ENCODE measurements at places on chromosomes 13 and 19.

DNA sequence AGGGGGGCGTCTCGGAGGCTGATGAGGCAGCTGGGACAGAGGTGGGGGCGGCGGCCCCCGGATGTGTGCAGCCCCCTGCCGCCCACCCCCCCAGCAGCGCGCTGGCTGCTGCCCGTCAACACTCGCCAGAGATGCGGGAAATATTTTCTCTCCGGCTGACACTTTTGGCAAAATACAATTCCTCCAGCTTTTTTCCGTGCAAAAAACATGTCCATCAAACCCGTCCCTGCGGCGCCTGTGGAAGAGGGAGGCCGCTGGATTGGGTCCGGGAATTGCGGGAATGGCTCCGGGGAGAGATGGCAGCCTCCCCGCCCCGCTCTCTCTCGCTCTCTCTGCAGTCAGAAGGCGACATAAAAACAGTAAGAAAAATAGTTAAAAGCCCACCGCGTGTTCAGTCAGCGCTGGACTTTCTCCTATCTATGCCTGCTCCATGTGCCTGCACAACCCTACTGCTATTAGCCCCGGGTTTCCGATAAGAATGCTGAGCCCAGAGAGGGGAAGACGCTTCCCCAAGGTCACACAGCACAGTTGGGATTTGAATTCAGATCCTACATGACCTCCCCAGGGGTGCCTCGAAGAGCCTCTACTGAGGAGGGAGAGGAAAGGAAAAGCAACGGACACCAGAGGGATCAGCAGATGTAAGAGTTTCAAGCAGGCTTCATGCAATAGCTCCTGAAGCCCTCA is 23.2 kb downstream of the ZNRF4 start:
- DNase-seq = no peak
- H3K4me1 ChIP-seq = no peaks in the 10 kb centered on the region
- H3K27ac ChIP-seq = no peak overlapping the region
- H3K4me3 ChIP-seq = no peak overlapping the region
- H3K36me3 ChIP-seq = no peaks in the 10 kb centered on the region

DNA sequence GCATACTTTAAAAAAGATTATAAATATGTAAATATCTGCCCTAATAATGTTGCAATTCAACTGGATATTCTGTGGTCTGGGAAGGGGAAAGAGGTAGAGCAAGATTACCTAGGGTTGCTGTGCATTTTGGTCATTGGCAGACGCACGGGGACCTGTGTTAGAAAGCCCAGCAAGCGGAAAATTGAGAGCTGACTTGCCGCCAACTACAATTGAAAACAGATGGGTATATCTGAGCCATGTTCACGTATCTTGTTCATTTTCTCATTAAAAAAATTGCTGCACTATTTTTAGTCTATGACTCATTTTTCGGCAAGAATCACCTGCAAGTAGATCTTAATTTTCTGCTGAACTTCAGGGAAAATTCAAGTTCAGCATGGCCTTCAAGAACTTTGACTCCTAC is 308.5 kb upstream of the TMTC4 start:
- H3K36me3 ChIP-seq = no peaks in the 10 kb centered on the region
- H3K4me1 ChIP-seq = no peaks in the 10 kb centered on the region
- H3K27me3 ChIP-seq = no peaks in the 10 kb centered on the region
- no peak for DNase-seq
- no peak overlapping the region for H3K4me3 ChIP-seq
- no peak overlapping the region for H3K27ac ChIP-seq

- DNase-seq = no peak
- no peaks in the 10 kb centered on the region for H3K36me3 ChIP-seq
- peaks cover 1% of the 10 kb centered on the region for H3K27me3 ChIP-seq
- peaks cover 22% of the 10 kb centered on the region for H3K4me1 ChIP-seq
- no peak overlapping the region for H3K4me3 ChIP-seq
- no peak overlapping the region for H3K27ac ChIP-seq
Measured at GRCh38 chr13:106918557-106918860, 350.6 kb upstream of the ARGLU1 start.

DNA sequence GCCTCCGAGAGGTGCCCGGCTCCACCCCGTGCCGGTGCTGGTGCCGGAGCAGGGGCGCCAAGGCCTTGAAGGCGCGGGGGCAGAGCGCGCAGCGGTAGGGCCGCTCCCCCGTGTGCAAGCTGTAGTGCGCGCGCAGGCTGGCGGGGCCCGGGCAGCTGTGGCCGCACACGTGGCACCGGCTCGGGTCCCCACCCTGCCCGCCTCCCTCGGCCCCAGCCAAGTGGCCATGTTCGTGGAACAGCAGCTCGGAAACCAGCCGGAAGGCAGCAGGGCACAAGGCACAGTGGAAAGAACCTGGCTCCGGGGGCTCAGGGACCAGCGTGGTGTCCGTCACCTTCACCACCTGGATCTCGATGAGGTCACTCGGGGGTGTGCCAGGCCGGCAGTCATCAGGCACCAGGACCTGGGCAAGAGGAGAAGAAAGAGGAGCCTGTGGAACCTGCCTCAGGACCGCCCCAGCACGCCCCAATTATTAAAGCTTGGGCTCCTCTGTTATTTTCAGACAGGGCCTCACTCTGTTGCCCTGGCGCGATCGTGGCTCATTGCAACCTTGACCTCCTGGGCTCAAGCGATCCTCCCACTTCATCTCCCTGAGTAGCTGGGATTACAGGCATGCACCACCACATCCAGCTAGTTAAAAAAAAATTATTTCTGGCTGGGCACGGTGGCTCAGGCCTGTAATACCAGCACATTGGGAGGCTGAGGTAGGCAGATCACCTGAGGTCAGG is 2.0 kb downstream of the ZNF784 start:
- no peak overlapping the region for H3K27ac ChIP-seq
- H3K4me1 ChIP-seq = peaks cover 27% of the 10 kb centered on the region
- no peak for DNase-seq
- H3K27me3 ChIP-seq = no peaks in the 10 kb centered on the region
- H3K4me3 ChIP-seq = no peak overlapping the region

DNA sequence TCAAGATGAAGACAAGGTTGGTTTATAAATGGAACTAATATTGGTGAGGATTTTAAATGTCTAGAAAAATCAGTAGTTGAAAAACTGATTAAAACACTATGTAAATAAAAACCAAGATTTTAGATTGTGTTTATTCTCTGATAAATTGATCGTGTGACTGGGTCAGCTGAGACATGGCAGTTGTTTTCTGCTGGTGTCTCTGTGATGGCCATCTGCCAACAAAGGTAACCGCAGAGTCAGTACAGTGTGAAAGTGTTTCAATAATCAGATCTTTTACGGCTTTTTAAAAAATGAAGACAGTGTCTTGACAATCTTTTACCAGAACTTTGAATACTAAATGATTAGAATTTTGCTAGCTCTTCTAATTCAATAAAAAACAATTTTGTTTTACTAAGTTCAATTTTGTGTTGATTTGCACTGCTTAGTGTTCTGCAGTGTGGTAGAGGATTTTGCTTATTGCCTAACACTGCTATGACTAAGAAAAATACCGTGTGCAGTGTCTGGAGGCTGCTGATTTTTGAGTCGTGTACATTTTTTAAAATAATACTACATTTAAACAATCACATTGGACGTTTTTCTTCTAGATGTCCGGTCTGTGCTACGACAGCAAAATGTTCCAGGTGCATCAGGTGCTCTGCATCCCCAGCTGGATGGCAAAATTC is 32.7 kb upstream of the GPR183 start:
- no peaks in the 10 kb centered on the region for H3K4me1 ChIP-seq
- peaks cover 41% of the 10 kb centered on the region for H3K36me3 ChIP-seq
- DNase-seq = no peak
- no peak overlapping the region for H3K4me3 ChIP-seq
- no peak overlapping the region for H3K27ac ChIP-seq
- H3K27me3 ChIP-seq = no peaks in the 10 kb centered on the region

- H3K27me3 ChIP-seq = no peaks in the 10 kb centered on the region
- H3K4me3 ChIP-seq = peak overlapping the region; percentile 38
- peak; percentile 81 for DNase-seq
- H3K4me1 ChIP-seq = peaks cover 8% of the 10 kb centered on the region
- no peaks in the 10 kb centered on the region for H3K36me3 ChIP-seq
Measured at GRCh38 chr19:11578258-11579142, 1.1 kb upstream of the ACP5 start.

- H3K27ac ChIP-seq = no peak overlapping the region
- no peak overlapping the region for H3K4me3 ChIP-seq
- no peak for DNase-seq
- H3K4me1 ChIP-seq = no peaks in the 10 kb centered on the region
- no peaks in the 10 kb centered on the region for H3K27me3 ChIP-seq
- no peaks in the 10 kb centered on the region for H3K36me3 ChIP-seq
Measured at GRCh38 chr19:3398114-3398899, 31.9 kb downstream of the NFIC start.

DNA sequence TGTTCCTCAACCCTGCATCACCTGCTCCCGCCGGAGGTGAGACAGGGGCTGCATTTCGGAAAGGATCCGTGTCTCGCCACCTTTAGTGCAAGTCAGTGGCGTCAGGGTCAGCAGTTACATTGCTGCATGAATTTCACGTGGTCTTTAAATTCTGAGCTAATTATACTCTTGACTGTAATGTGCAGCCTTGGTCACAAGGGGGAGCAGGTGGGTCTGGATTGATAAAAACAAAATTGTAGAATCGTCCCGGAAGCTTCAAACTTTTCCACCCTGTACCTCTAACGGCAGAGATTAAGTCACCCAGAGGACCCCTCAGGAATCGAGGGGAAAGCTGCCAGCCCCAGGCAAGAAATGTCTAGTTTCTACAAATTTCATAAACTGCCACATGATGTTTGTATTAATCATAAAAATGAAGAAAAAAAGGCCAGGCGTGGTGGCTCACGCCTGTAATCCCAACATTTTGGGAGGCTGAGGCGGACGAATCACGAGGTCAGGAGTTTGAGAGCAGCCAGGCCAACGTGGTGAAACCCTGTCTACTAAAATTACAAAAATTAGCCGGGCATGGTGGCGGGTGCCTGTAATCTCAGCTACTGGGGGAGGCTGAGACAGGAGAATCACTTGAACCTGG is 20.2 kb downstream of the BBC3 start:
- peak; percentile 80 for DNase-seq
- no peak overlapping the region for H3K4me3 ChIP-seq
- H3K27me3 ChIP-seq = no peaks in the 10 kb centered on the region
- H3K36me3 ChIP-seq = peaks cover 49% of the 10 kb centered on the region
- H3K27ac ChIP-seq = peak overlapping the region; percentile 82
- peaks cover 2% of the 10 kb centered on the region for H3K4me1 ChIP-seq

DNA sequence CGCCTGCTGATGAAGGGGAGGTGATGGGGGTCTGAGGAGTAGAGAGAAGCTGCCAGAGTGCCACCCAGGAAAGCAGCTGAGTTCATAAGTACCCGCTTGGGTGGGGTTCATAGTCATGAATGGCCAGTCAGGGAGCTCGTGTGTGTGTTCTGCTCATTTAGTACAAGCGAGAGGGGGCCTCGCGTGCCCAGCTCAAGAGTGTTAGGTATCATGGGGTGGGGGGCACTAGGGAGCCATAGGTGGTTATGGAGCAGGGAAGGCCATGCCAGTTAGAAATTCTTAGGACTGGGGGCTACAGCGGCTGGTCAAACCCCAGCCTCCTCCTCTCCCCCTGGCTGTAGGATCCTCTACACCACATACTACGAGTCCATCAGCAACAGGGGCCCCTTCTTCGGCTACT is 46.8 kb downstream of the CD320 start:
- H3K36me3 ChIP-seq = peaks cover 2% of the 10 kb centered on the region
- H3K27me3 ChIP-seq = no peaks in the 10 kb centered on the region
- no peaks in the 10 kb centered on the region for H3K4me1 ChIP-seq
- no peak overlapping the region for H3K27ac ChIP-seq
- no peak for DNase-seq
- no peak overlapping the region for H3K4me3 ChIP-seq

DNA sequence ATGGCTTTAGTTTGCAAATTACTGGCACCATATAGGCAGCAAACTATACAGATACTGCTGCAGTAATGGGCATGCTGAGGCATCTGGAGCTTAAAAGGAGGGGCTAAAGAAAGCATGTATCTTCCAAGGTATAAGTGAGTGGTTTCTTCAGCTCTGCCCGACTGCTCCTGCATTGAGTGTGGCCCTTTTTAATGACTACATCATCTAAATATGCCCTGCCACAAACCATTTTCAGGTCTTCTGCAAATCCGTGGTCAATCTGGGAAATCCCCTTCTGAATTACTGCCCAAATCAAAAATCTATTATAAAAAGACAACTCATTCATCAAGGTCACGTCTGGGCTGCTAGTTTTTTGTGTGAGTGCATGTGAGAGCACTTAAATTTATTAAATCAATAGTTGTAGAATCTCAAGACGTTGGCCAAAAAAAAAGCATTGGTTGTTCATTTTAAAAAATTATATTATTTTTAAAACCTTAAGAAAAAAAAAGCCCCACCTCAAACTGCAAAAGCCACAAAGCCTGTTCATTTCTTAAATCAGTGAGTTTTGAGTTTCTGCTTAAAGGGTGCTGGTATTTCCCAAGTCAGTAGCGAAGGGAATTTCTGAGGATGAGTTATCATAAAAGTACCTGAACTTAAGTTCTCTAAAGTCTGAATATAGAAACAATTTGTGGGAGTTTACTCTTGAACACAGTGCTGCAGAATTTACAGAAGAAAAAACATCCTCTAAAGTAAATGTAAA is 16.3 kb downstream of the LCP1 start:
- peaks cover 3% of the 10 kb centered on the region for H3K36me3 ChIP-seq
- peak; percentile 77 for DNase-seq
- H3K27ac ChIP-seq = peak overlapping the region; percentile 29
- H3K4me3 ChIP-seq = no peak overlapping the region
- no peaks in the 10 kb centered on the region for H3K27me3 ChIP-seq

GRCh38 chr19:33449799-33450198 is 71.8 kb downstream of the PEPD start:
- no peaks in the 10 kb centered on the region for H3K27me3 ChIP-seq
- no peak overlapping the region for H3K4me3 ChIP-seq
- H3K27ac ChIP-seq = no peak overlapping the region
- no peaks in the 10 kb centered on the region for H3K36me3 ChIP-seq
- no peaks in the 10 kb centered on the region for H3K4me1 ChIP-seq

DNA sequence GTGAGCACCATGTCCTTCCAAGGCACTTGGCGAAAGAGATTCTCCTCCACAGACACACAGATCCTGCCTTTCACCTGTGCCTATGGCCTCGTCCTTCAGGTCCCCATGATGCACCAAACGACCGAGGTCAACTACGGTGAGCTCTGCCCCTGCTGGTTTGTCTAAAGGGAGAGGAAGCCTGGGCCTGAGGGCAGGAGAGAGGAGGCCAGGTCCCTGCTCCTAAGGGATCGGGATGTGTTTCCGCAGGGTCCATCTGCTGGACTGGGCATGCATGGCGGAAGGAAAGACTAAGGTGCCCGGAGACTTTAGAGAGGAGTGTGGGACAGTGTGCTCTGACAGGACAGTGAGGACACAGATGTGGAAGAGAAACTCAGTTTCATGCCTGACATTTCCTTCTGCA is 7.6 kb downstream of the SERPINE3 start:
- no peak for DNase-seq
- no peak overlapping the region for H3K4me3 ChIP-seq
- no peak overlapping the region for H3K27ac ChIP-seq
- no peaks in the 10 kb centered on the region for H3K4me1 ChIP-seq

DNA sequence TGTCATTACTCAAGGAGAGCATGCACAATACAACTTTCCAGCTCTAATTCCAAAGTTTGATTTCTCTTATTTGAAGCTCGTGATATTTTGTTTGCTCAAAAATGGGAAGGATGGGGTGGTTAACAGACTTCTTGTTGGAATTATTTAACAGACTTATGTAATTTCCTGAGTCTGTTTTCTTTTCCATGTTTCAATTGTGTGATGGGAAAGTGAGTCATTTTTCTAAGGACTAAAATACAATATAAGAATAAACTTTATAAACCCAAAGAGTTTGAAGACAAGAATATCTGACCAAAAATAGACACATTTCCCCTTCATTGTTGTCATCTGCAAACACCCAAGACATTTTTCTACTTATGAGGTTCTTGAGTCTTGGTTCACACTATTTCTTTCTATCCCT is 211.8 kb upstream of the SLITRK5 start:
- no peak overlapping the region for H3K27ac ChIP-seq
- DNase-seq = no peak
- H3K36me3 ChIP-seq = no peaks in the 10 kb centered on the region
- no peak overlapping the region for H3K4me3 ChIP-seq
- no peaks in the 10 kb centered on the region for H3K27me3 ChIP-seq
